ENCODE measurements at places on chromosomes 12 and 14.

- DNase-seq, result no peak
These were observed 15.0 kb downstream of the C1S start for GRCh38 chr12:7075518-7075917.

- no peak for DNase-seq
These were observed 87.2 kb downstream of the SRGAP1 start for GRCh38 chr12:63931703-63932102.

DNA sequence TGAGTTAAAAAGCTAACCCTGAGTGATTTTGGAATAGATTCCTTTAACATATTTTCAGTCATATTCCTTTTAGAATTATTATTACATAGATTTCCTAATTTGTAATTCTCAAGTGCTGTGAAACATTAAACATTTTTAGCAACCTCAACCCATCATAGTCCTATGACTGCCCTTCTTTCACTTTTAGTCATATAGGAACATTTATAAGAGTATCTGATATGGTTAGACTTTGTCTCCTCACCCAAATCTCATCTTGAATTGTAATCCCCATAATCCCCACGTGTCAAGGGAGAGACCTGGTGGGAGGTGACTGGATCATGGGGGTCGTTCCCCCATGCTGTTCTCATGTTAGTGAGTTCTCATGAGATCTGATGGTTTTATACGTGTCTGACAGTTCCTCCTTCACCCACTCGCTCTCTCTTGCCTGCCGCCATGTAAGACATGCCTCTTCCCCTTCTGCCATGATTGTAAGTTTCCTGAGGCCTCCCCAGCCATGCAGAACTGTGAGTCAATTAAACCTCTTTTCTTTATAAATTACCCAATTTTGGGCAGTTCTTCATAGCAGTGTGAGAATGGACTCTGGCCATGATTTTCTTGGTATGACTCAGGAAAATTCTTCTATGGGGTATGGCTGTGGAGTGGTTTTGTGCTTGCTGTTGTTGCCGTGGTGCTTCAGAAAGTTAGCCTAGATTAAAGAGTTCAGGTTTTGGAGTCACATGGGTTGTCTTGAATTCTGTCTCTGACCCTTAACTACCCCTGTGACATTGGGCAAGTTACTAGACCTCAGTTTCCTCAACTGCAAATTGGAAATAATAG, 83.9 kb downstream of the FUT8 start:
- no peak for DNase-seq

DNA sequence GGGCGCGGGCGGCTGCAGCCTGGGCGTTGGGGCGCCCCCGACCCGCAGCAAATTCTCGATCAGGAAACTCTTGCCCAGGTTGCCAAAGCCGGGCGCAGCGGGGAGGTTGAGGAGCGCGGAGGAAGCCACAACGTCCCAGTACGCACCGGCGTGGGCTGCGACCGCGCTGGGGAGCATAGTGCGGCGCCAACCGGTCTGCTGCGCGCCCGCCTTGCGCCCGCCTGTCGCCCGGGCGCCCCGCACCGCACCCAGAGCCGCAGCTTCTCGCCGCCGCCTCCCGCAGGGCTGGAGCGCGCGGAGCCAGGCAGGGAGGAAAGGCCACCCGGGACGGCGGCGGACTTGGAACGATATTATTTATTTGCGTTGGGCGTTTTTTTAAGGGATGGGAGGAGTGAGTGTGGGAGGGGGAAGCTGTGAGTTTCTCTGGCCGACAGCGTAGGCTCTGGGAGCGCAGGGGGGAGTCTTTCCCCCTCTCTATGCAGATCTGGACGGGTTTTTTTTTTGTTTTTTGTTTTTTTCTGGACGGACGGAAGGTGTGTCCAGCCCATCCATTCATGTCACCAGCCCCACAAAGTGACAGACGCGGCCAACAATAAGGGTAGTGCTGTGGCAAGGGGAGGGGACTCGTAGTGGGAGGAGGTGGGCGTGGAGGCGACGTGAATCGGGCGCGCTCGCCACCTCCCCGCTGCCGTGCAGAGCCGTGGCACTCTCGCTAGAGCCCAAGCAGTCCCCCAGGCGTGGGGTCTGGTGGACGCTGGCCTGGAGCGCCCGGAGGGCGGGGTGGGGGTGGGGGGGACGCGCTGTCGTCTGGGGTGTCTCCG, at the start of gene DBX2:
DBX2 (minus strand) TSS at position 349 of the 821 bp plus-strand sequence; CDS start at position 177, 172 bp downstream.
- no peak for DNase-seq

DNA sequence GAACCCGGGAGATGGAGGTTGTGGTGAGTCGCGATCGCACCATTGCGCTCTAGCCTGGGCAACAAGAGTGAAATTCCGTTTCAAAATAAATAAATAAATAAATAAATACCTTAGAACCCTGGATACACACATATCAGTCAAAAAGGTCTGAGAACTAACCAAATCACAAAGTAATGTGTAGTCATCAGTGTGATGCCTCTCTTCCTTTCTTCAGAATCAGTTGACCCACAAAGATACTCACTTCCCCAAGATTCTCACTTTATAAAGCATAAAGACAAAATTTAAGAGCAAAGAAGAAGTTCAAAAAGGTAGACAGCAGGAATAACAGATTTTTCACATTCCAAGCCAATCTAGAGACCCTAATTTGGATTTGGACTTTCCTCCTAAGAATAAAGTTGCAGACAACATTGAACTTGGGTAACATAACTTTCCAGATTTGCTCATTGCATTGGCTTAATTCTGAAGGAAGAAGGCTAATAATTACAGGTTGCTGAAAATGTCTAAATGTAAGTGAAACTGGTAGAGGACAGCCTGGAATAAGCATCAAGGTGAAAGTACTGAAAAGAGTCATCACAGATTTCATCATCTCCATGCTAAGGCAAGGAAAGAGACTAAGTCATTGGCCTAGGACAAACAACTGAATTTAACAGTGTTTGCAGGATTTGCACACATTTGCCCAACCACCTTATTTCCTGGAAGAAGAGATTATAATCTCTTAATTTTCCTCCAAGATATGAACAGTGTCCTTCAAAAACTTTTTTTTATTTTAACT, 17.4 kb downstream of the TMED10 start:
- DNase-seq, result no peak

DNA sequence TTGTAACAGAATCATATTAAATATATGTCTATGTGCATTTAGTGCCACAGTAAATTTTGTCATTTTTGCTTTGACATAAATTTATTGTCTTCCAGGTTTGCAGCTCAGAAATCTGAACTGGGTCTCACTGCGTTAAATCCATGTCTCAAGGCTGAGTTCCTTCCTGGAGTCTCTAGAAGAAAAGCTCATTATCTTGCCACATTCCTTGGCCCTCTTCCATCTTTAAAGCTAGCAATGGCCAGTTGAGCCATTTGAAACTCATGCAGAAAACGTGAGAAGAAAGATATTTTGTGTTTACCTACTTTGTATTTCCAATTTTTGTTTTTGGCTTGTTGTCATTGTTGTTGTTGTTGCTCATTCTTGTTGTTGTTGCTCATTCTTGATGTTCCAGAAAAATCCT, 10.7 kb downstream of the PRH1 start:
- no peak for DNase-seq

DNA sequence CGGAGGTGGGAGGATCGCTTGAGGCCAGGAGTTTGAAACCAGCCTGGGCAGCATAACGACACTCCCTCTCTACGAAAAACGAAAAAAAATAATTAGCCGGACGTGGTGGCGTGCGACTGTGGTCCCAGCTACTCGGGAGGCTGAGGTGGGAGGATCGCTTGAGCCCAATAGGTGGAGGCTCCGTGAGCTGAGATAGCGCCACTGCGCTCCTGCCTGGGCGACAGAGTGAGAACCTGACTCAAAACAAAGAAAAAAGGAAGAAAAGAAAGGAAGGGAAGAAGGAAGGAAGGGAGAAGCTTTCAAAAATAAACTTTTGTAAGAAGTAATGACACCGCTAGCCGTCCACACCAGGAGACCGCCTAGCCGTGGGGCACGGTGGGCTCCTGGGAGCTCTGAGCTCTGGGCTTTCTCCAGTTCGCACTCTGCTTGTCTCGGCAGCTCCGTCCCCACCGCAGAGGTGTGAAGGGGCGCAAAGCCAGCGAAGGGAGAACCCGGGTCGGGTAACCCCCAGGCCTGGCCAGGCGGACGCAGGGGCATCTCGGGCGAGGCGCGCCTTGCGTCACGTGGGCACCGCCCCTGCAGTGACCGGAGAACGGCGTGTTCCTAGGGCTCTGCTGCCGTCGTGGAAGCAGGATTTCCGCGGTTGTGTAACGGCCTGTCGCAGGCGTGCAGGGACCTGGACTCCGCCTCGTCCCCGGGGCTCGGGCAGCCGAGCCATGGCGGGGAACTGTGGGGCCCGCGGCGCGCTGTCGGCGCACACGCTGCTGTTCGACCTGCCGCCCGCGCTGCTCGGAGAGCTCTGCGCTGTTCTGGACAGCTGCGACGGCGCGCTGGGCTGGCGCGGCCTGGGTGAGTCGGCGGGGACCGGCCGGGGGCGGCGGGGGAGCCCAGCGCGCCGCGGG, at the start of gene IRAK3:
IRAK3 (plus strand) TSS at position 631 of the 902 bp plus-strand sequence; CDS start at position 717, 86 bp downstream.
- DNase-seq, result peak; percentile 80

- no peak for DNase-seq
These were observed 474 bp downstream of the KCNK10 start for GRCh38 chr14:88322504-88323085.

- DNase-seq, result no peak
These were observed 1.7 kb upstream of the C12orf56 start for GRCh38 chr12:64392221-64392620.

- DNase-seq, result no peak
These were observed 277.6 kb upstream of the PLEKHG7 start for GRCh38 chr12:92425165-92425564.

- no peak for DNase-seq
These were observed 230.1 kb upstream of the PLXNC1 start for GRCh38 chr12:93918262-93918661.

Data from tibial nerve (tissue), 4 donors.